ENCODE measurements at places on chromosomes 16 and 17.

GRCh38 chr16:2447920-2448583, 11.9 kb upstream of the TEDC2 start:
- no peak for DNase-seq

GRCh38 chr16:8493972-8494371, 96.3 kb downstream of the TMEM114 start:
- DNase-seq, result no peak

GRCh38 chr16:86988920-86989696, 328.1 kb downstream of the C16orf95 start:
- DNase-seq, result no peak

DNA sequence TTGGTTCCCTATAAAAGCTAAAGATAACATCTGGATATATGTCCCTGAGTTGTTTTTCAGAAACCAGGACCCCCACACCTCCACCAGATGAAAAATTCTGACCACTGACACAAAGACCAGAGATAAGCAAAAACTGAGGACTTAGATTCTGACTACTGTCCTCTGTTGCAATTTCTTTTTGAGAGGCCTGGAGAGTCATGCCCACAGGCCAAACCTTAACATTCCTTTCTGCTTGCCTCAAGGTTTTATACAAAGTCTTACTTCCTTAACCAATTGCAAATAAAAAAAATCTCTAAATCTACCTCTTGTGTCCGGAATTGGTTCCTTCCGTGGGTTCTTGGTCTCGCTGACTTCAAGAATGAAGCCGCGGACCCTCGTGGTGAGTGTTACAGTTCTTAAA, 228.5 kb downstream of the ABCC12 start:
- DNase-seq, result no peak

DNA sequence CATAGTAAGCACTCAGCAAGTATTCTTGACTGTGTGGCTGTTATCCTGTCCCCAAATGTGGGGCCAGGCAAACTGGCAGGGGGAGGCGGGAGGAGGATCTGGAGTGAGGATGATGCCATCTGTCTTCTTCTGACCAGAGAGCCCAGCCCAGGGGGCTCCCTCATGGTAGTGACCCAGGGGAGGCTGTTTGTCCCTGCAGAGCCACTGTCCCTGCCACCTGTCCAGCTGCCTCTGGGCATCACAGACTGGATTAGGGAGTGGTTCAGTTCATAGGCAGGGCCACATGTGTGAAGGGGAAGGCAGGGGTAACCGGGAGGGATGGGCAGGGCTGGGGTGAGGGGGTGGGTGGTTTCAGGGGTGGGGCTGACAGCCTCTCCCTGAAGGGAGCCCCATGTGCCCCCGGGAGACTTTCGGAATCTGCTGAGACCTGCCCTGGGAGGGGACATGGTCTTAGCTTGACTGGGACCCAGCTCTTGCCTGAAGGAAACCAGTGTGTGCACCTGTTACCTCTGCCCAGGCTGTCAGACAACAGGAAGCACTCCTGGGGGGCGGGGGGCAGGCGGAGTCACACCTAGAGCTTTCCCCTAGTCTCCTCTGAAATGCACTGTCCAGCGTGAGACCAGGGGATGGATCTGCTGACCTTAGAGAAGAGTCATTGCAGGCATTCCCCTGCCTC, 15.2 kb downstream of the ARHGAP23 start:
- no peak for DNase-seq

GRCh38 chr16:28494121-28494851, at the start of gene APOBR:
Gene APOBR, plus strand, starts transcription at chr16:28494643. Its CDS starts 39 bp downstream, at chr16:28494682.
- DNase-seq, result peak; percentile 67

- DNase-seq, result no peak
Observed at GRCh38 chr17:79018370-79018695, 5.6 kb upstream of the C1QTNF1 start.

DNA sequence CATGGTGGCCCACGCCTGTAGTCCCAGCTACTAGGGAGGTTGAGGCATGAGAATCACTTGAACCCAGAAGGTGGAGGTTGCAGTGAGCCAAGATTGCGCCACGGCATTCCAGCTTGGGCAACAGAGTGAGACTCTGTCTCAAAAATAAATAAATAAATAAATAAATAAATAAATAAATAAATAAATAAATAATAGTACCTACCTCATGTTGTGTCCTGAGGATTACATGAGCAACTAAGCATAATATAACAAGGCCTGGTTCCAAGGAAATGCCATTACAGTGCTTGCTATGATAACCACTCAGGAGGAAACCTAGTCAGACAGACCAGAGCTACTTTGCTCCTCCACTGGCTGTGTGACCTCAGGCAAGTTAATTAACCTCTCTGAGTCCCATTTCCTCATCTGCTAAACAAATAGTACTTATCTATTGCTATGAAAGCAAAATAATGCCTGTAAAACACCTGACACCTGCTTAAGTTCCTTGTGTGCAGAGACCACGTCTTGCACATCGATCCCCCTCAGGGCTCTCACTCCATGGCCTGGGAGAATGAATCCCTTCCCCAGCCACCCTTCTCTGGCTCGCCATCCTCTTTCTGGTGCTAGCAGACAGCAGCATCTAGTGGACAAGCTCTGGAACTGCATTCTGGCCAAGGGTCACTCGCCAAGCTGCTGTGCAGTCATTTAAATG, 7.5 kb downstream of the EPOP start:
- DNase-seq, result peak; percentile 77

GRCh38 chr17:59634632-59635541, 15.2 kb downstream of the CLTC start:
- no peak for DNase-seq

DNA sequence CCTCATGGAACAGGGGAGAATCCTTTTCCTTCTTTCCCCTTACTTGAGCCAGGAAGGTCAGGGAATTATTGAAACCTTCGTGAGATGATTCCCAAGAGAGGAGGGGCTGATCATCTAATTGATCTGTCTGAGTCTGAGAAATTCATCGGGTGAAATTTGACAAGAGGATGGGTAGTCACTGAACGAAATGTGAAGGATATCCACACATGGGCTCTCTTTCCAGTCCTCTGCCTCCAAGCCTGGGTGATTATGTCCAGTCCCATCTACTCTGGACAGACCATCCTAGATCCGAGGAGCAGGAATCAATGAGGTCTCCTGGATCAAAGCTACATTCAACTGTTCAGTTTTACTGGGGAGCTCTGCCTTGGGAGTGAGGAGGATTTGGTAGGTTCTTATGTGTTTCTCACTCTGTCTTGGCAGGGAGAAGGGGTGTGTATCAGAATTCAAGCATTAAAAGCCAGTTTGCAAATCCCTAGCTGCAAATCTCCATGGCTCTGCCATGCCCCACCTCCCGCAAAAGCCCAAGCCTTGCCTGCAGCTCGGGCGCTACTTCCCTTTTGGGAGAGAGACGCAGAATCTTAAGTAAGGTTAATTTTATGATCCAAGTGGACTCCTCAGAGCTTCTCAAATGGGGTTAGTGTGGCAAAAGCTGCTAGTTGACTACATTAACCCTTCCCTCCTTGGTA, 47.1 kb upstream of the TEKT3 start:
- DNase-seq, result no peak

GRCh38 chr17:61351745-61352407, 47.8 kb upstream of the TBX2 start:
- no peak for DNase-seq

DNA sequence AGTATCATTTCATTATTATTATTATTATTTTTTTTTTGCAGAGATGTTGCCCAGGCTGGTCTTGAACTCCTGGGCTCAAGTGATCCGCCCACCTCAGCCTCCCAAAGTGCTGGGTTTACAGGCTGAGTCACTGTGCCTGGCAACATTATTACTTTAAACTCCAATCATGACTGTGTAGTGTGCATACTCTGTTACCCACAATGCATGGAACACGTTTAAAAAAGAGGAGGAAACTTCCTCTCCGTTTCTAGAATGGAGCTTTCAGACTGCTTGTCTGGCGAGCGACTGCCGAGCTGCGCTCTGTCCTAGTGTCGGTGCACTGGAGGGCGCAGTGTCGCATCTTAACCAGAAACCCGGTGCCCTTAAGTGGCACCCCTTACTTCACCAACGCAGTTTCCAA, 22.1 kb upstream of the FASN start:
- DNase-seq, result no peak

DNA sequence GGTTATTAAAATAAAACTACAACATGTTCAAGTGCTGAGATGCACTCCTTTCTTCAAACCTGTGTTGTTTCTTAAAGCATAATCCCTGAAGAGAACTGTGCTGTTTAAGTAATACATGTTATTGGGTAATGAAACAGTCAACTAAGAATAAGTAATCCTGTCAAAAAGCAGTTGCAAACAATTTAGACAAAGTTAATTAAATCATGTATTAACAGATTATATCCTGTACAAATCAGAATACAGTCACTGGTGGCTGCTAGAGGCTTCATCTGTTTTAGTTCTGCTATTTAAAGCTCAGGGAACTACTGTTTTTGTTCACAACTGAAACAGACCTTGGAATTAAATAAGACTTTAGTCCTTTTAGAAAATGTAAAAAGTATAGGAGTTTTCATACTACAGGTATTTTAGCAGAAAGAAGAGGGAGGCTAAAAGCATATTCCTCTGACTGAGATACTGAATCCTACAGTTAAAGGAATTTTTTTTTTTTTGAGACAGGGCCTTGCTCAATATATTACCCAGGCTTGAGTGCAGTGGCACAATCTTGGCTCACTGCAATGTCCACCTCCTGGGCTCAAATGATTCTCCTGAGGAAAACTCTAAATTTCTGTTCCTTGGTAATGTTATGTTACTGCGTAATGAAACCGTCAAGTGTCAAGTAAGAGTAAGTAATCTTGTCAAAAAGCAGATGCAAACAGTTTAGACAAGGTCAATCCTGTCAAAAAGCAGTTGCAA, 27.3 kb upstream of the ITGA2B start:
- no peak for DNase-seq

- no peak for DNase-seq
Observed at GRCh38 chr16:81560979-81561657, 116.5 kb downstream of the CMIP start.

- no peak for DNase-seq
Observed at GRCh38 chr16:25224731-25225319, 8.1 kb downstream of the AQP8 start.

DNA sequence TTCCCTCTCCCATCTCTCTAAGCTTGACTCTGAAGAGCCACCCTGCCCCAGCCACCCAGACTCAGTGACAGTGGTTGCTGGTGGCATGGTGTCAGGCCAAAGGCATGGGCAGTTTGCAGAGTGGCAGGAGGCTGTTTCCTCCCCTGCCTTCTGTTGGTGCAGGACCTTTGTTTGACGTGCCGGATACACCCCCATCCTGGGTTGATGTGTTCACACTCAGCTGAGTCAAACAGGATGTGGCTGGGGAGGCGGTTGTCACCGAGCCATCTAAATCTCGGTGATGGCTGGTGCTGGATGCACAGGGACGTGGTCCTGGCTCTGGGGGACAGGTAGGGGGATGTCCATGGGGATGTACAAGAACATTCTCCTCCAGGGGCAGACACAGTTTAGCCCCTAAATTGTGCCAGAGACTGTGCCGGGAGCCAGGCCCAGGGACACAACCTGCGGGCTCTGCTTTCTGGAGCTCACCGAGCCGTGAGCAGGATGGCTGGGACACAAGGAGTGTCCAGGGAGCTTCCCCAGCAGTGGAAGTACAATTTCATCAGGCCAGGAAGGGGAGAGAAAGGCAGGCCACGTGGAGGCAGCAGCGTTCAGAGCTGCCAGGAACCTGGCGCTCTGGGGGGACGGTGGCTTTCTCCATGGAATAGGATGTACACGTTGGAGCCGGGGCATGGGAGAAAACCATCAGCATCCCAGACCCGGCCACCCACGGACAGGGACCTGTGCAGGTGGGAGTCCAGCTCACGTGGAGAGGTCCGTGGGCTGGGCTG, 264.2 kb downstream of the SEC14L1 start:
- DNase-seq, result peak; percentile 71

- no peak for DNase-seq
Observed at GRCh38 chr16:83328936-83329335, 478.8 kb upstream of the HSBP1 start.

- no peak for DNase-seq
Observed at GRCh38 chr17:55430541-55431288, 9.1 kb upstream of the MMD start.

GRCh38 chr16:23378921-23379320, 74.1 kb downstream of the COG7 start:
- DNase-seq, result no peak

GRCh38 chr17:36777118-36777517, 160.2 kb upstream of the LHX1 start:
- no peak for DNase-seq

GRCh38 chr16:29900888-29901606, 759 bp downstream of the ASPHD1 start:
- DNase-seq, result no peak

DNA sequence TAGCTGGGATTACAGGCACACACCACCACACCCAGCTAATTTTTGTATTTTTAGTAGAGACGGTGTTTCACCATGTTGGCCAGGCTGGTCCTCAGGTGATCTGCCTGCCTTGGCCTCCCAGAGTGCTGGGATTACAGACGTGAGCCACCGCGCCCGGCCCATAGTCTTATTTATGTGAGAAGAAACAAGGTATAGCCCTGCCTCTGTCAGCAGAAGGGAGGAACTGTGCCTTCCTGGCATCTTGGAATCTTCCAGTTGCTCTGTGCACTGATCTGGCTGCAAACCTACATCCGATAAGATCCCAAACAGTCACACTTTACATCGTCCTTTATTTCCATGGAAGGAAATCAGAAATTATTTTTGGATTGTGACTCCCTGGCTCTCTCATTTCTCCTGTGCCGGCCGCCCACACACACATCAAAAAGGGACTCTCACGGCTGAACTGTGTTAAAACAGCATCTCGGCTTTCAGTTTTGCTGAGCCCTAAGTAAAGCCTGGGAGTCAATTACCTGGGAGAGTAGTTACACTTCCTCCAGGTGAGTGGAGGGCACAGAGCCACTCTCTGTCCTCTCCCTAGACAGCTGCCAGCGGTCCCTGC, 23.3 kb downstream of the WIPI1 start:
- no peak for DNase-seq

GRCh38 chr16:66289051-66289680, 77.3 kb upstream of the CDH5 start:
- DNase-seq, result no peak

GRCh38 chr16:180101-180675, at the start of gene HBQ1:
Gene HBQ1, plus strand, starts transcription at chr16:180459. Its CDS starts 28 bp downstream, at chr16:180487.
- DNase-seq, result peak; percentile 53

GRCh38 chr16:86018487-86018886, 119.5 kb downstream of the IRF8 start:
- peak; percentile 87 for DNase-seq
